ENCODE measurements at places on chromosomes 7 and 10.

- peak; percentile 74 for DNase-seq
Observed at GRCh38 chr7:134327896-134328295, 11.2 kb upstream of the SLC35B4 start.

DNA sequence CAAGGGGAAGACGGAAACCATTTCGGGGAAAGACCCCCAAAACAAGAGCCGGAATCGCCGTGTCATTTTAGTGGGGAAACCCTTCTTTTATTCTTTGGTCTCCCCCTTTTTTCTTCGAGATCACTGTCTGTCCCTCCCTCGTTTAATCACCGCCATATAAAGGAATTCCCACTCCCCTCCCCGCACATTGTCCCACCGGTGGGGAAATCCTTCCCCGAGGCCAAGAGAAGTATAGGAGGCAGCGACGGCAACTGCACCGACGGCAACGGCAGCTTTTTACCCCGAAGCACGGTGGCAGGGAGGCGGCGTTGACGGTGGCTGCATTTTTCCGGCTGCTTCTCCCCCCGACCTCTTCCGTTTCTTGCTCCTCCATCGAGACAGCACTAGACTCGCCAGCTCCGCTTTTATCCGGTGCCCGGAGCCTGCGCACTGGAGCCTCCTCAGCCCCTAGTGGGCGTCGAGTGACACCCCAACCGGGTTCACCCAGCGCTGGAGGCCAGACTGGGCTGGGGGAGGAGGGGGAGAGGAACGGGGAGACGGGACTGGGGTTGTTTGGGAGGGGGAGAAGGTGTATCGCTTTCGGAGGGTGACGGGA is 687 bp upstream of the KMT2E start:
- DNase-seq, result peak; percentile 98

- DNase-seq, result no peak
Observed at GRCh38 chr7:4700577-4701235, 18.6 kb downstream of the FOXK1 start.

GRCh38 chr7:29623973-29624372 is 60.3 kb downstream of the PRR15 start:
- no peak for DNase-seq

DNA sequence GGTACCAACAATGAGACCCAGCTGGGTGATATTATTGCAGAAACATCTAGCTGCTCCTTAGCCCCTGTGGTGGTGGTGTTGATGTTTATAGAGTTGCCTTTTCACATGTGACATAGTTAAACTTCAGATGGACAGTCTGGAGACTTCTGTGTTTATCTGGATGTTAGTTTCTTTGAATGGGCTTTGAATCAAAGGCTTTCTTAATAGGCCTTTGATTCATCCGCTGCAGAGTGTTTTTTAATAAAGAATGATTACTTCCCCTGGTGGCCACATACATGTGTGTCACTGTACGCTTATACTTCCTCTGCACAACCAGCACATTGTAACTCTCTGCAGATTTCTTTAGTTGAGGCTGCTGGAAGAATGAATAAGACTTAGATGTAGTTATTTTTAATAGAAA is 221.0 kb downstream of the DYNC1I1 start:
- DNase-seq, result no peak

- no peak for DNase-seq
Observed at GRCh38 chr10:127919418-127920271, 12.7 kb downstream of the PTPRE start.

DNA sequence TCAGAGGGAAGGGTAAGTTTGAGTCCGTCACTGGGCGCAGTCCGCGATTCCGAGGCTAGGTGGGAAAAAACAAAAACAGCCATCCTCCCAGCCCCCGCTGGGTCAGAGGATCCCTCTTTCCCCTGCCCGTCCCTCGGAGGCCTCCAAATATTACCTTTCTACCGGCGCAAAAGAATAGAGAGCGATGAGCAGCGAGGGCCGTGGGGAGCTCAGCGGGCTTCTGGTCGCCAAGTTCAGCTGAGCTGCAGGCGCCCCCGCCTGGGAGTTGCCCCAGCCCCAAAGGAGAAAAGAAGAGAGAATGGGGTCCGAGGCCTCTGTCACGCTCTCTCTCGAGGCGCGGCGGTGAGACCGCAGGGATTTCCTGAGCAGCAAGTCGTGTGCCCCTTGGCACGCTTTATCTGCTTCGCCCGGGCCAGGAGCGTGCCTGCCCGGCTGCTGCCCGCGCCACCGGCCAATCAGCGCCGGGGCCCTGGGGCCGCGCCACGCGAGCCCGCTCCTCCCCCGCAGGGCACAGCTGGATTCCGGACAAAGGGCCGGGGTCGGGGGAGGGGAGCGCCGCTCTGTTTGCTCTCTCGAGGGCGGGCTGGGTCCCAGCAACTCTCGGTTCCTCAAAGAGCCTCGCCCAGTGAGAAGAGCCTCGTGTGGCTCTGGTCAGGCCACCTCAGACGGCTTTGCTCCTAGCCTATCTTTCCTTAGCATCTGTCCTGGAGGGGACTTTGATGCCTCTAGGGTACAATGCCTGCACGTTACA is at the start of gene NEUROG3:
Gene NEUROG3 (minus strand): TSS at position 367 of the 751 bp plus-strand sequence. CDS start 379 bp downstream, outside the sequence.
- DNase-seq, result no peak
